ENCODE measurements at places on chromosomes 3 and 15. TPM values are rescaled to one million over a fixed set of nuclear protein-coding genes. Genes with fewer than 3 reads are reported as not detected.

The CX3CR1 gene
- total RNA-seq: 3.4 TPM

- no peak for DNase-seq
These were observed 389.0 kb upstream of the THBS1 start for GRCh38 chr15:39191871-39192291.

GRCh38 chr3:100002599-100003350 is 111.5 kb downstream of the FILIP1L start:
- peak; percentile 40 for DNase-seq

GRCh38 chr3:175338775-175339535 is 479.8 kb downstream of the NAALADL2 start:
- DNase-seq: peak; percentile 60

- no peak for DNase-seq
These were observed 227.1 kb downstream of the ZPLD1 start for GRCh38 chr3:102661707-102662497.

DNA sequence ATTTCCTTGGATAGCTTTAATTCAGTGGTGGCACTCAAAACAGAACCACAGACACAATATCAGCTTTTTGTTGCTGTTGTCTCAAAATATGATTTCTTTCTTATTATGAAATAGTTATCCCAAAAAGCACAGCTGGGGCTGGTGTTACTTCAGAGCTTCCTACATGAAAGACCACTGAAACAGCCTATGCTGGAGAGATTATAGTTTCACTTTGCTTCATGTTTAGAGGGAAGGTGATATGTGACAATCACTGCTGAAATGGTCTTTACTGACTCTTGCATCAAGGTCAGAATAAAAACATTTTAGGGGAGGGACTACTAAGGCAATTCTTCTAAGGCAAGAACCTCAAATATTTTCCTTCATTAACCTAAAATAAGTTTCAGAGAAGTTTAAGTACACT is 190.7 kb downstream of the TNIK start:
- no peak for DNase-seq

DNA sequence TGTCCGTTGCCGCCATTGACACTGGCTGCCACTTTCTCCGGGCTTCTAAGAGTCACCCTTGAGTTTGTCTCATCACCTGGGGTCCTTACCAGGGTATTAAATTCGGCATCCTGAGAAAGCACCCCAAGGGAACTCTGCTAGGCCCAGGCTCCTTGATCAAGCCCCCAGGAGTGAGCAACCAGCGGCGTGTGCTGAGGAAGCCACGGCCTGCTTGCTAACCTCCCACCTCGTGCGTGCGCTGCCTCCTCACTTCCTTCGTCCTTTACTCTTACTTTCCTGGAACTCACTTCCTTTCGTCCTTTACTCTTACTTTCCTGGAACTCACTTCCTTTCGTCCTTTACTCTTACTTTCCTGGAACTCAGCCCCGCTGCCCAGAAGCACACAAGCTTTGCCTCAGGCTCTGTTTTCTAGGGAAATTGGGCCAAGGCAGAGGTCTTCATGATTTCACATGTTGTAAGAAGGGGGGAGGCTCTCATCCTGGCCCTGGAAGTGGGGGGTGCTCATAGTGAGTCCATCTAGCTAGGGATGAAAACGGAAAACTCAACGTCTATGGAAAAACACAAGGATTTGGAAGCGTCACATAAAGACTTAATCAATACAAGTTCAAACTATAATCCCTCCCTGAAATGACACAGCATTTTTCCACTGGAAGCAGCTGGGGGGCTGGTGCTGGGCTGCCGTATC is 36.7 kb upstream of the BDH1 start:
- no peak for DNase-seq

GRCh38 chr3:39254806-39255449 is 24.9 kb downstream of the CX3CR1 start:
- DNase-seq: no peak

The PPM1L gene
- total RNA-seq: 27.0 TPM

DNA sequence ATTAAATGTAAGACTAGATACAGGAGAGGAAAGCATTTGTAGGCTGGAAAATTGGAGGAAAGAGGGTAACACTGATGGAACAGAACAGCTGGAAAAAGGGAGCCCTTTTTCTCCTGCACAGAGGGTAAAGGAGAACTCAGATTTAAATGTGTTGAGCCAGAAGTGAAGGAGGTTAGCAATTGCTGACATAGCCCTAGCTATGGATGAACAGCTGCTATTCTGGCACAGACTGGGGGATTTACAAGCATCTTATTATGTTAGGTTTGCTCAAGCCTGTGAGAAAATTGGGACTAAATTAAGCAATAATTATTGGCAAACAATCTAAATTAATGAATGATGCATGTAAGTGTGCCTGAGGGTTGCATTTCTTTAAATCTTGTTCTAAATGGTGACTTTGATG is 40.6 kb upstream of the PRR20G start:
- DNase-seq: no peak

DNA sequence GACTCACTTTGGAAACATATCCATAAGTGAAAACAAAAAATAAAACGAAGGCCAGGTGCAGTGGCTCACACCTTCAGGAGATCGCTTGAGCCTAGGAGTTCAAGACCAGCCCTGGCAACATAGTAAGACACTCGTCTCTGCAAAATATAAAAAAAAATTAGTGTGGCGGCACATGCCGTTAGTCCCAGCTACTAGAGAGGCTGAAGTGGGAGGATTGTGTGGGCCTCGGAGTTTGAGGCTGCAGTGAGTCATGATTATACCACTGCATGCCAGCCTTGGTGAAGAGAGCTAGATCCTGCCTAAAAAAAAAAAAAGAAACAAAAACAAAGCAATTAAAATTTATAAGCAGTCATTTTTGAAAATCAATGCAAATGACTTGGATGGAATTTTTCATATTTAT is 54.7 kb upstream of the NANOGP8 start:
- no peak for DNase-seq

The COLQ gene
- total RNA-seq: 3.9 TPM

GRCh38 chr3:197103766-197104165 is 74.1 kb upstream of the MELTF start:
- no peak for DNase-seq

- DNase-seq: no peak
These were observed 19.5 kb downstream of the ANKUB1 start for GRCh38 chr3:149772861-149773260.

- no peak for DNase-seq
These were observed 1.4 kb downstream of the GJD2 start for GRCh38 chr15:34753236-34753894.

GRCh38 chr3:145754605-145755289 is 406.2 kb downstream of the PLOD2 start:
- DNase-seq: no peak

The PTX3 gene
- 0.55 TPM for total RNA-seq

- DNase-seq: no peak
These were observed 61.5 kb downstream of the OSBPL10 start for GRCh38 chr3:31919528-31919927.

DNA sequence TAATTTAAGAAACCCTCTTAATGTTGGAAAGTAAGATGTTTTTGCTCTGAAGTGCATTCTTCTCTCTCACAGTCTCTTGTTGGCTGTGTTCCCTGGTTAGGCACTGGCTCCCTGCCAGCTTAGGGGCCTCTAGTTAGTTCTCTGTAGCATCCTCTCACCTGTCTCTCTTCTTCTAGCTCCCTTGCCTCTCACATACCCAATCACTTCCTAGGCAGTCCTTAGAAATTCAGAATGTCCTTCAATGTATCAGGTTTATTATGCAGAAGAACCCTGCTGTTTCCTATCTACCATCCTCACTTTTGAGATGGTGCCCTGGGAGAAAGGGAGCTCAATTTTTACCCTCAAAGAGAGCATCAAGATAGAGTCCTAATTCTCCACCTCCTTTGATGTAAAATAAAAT is 36.2 kb upstream of the CPNE4 start:
- DNase-seq: no peak

DNA sequence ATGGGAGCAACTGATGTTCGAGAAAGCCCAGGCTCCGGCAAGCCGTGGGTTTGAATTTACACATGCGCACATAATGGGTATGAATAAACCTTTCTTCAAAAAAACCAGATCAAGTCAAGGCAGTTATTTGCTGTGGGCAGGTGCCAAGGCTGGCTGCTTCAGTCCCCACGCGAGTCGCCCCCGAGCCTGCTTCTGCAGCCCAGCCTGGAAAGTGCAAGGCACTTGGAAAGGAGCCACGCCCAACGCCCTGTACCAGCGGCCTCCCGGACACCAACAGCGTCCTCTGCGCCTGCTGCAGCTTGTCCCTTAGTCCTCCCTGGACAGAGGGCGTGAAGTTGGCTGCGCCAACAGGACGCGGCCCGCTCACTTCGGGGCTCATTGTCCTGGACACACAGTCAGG is 68.9 kb downstream of the KLF15 start:
- DNase-seq: no peak

GRCh38 chr3:64072126-64072525 is 48.8 kb upstream of the PSMD6 start:
- no peak for DNase-seq

GRCh38 chr3:115384381-115384780 is 237.3 kb upstream of the ZBTB20 start:
- DNase-seq: no peak

The DNAH12 gene
- 1.8 TPM for total RNA-seq

DNA sequence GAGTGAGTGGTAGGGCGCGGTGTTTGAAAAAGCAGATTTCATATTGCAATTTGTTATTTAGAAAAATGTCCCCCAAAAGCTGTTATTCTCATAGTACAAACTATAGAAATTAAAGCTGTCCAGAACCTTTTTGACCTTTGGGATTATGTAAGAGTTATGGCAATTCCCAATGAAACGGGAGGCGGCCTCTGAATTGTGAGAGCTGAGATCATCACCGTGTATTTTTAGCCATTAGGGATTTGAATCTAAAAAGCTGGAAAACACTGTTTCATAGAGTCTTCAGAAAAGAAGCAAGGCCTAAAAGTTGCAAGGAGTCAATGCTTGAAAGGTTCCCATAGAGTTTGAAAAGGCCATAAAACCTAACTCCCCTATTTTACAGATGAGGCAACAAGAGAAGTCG is 38.6 kb upstream of the SLC25A26 start:
- no peak for DNase-seq

GRCh38 chr3:104291437-104291851 is 1075.3 kb upstream of the ALCAM start:
- DNase-seq: no peak

The IQCF5 gene
- total RNA-seq: not detected

DNA sequence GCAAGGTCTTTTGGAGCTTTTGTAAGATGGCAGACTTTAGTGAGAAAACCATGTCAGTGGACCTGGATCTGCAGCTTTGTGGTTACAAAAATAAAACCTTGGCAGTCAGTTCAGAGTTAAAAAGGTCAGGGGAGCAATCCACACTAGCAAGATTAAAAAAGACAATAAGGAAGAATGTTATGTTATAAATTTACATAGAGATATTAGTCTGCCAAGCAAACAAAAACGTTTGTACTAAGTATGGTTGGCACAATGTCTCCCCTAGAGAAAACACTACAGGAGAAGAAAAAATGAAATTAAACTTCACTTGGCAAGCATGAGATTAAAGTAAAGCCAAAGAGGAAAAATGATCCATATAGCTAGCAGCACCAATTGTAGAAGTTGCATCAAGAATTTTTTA is 205.0 kb downstream of the LSAMP start:
- DNase-seq: no peak

DNA sequence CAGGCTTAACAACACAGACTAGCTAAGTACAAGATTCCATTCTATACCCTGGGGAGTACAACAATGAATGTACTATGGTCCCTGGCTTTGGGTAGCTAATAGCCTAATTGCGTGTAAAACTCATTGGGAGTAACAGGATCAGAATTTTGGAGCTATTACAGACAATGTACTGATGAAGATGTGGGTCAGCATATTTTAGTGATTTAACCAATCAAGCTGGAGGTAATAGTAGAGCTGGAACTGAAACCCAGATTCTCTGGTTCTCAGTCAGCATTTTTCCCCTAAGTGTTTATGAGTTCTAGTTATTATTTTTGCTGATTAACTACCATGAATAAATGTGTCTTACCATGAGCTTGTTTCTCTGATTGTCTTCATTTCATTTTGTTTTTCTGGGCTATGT is 578.7 kb downstream of the NLGN1 start:
- DNase-seq: no peak

GRCh38 chr15:68061171-68061570 is 7.1 kb downstream of the PIAS1 start:
- DNase-seq: no peak

DNA sequence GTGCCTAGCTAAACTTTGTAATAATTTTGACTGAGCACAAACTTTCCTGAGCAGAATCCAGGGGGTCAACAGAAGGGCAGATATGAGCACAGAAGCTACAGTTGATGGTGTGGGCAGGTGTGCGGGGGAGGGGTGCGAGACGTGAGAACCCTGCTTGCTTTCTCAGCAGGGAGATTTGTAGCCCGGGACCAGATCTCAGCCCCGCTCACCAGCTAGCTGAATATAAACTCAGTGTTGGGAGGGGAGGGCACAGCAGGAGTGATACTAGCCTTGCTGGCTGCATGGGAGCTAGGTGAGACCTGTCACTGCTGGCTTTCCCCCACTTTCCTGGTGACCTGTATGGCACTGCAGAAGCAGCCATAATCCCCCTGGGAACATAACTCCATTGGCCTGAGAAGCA is 83.4 kb downstream of the CLDN1 start:
- no peak for DNase-seq

DNA sequence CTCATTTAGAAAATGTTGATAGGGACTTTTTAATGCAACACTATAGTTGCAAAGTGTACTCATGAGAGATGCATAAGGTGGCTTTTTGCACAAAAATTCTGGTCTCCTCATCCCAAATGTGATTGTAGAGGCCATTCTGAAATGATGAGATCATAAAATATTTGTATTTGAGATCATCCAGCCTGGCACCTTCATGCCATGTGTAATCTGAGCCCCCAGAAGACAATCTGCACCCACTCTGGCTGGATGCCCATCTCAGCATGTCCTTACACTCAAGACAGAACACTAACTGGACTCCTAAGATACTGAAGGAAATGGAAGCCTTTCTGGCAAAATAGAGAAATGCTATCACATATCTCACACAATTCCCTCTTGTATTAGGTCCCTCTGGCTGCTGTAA is 49.2 kb downstream of the SLC7A14 start:
- no peak for DNase-seq

GRCh38 chr15:80489030-80489594 is 84.9 kb downstream of the ARNT2 start:
- no peak for DNase-seq

DNA sequence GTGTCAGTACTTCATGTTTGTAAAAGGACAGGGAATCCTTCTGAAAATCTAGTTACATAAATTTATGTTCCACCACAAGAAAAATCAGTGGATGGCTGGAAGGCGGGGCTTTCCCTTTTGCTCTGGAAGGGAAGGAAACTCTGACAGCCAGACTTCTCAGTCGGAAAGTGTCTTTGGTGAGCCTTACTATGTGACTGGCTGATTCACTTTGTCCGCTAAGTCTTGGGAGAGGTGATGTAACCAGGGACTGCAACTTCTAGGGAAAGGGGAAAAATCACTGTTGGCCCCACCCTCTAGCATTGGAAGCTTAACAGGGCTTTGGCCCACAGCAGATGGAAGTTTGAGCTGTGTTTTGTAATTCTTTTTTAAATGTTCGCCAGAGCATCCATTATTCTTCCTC is 281.4 kb upstream of the CTDSPL start:
- DNase-seq: no peak

The C3orf49 gene
- not detected for total RNA-seq

The INSYN1 gene
- total RNA-seq: 26.0 TPM

Data from prostate gland (tissue), 2 donors.